COLO829 (cell line): ENCODE measurements at places on chromosomes 5 and 9.

GRCh38 chr5:172688349-172689217, 47.5 kb downstream of the NEURL1B start:
- DNase-seq: no peak

GRCh38 chr9:122931226-122932121, at the start of gene ZBTB26:
Gene ZBTB26 (minus strand): TSS chr9:122931512. CDS start chr9:122919934, 11,578 bp downstream.
- peak; percentile 96 for DNase-seq

GRCh38 chr9:127943731-127944144, 6.1 kb upstream of the DPM2 start:
- peak; percentile 83 for DNase-seq

DNA sequence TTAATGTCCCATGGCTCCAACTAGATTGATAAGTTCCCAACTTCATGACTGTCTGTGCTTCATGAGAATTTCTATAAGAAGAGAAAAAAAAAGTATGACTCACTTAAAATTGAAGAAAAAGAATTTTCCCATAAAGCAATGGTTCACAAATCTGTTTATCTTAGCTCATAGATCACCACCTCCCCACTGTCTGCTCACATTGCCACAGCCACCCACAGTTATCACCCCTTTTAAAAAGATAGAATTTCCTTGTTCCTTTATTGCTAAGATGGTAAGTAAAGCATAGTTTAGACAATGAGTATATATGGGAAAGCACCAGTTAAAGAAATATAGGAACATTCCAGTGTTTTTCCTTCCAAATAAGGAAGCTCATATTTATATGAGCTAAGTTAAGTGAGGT, 67.1 kb downstream of the ALDH7A1 start:
- no peak for DNase-seq

DNA sequence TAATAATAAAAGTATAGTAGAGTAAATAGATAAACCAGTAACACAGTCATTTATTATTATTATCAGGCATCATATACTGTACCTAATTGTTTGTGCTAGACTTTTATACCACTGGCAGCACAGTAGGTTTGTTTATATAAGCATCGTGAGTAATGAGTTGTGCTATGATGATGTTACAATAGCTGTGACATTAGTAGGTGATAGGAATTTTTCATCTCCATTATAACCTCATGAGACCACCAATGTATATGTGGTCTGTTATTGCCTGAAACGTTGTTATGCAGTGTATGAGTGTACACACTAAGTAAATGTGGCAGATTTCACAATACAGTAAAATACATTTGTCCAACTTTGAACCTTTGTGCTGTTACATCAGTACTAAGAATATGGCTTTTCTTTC, 72.7 kb upstream of the SPATA31D4 start:
- no peak for DNase-seq

DNA sequence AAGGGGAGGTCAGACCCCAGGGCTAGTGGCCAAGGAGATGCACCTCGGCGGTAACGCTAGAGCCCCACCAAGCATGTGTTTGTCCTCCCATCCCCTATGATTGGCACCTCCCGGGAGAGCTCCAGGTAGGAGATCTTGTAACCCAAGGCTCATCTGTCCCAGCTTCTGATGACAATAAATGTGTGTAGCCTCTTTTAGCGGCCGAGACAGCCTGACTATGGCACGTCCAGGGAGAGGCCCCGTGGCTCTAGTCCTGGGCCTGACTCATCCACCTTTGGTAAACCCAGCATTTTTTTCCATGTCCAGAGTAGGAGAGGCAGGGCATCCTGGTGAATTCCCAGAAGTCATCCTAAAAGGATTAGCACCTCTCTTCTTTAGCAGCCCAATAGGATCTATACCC, 39.2 kb downstream of the IRF1 start:
- no peak for DNase-seq
